ENCODE measurements at places on chromosomes 16 and 17.

GRCh38 chr17:4409659-4410058, 24.1 kb upstream of the SPNS3 start:
- no peak for DNase-seq

GRCh38 chr17:76014100-76014924, 12.8 kb downstream of the EVPL start:
- no peak for DNase-seq

- DNase-seq = no peak
These were observed 6.7 kb upstream of the NUDT16L1 start for GRCh38 chr16:4686497-4687210.

DNA sequence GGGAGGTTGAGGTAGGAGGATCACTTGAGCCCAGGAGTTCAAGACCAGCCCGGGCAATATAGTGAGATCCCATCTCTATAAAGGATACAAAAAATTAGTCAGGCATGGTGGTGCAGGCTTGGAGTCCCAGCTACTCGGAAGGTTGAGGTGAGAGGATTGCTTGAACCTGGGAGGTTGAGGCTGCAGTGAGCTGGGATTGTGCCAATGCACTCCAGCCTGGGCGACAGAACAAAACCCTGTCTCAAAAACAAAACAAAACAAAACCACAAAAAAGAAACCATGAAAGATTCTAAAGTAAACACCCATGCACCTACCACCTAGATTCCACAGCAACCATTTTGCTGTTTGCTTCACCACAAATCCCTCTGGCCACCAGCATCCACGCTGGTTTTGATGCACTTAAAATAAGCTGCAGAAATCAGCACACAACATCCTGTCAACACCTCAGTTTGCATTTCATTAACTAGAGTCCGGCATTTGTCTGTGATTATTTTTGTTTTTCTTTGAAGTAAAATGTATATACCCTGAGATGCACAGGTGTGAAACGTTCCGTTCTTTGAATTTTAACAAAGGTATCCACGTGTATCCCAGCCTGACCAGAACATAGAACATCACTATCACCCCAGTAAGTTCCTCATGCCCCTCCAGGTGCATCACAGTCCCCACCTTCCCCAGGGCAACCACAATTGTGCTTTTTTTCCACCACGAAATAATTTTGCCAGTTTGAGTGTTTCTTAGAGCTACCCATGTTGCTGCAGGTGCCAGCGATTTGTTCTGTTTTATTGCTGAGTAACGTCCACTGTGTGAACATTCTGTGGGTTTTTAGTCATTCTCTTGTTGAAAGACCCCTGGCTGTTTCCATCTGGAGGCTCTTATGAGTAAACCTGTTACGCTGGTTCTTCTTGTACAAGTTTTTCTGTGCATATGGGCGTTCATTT, 191.5 kb downstream of the SEC14L1 start:
- DNase-seq = no peak

DNA sequence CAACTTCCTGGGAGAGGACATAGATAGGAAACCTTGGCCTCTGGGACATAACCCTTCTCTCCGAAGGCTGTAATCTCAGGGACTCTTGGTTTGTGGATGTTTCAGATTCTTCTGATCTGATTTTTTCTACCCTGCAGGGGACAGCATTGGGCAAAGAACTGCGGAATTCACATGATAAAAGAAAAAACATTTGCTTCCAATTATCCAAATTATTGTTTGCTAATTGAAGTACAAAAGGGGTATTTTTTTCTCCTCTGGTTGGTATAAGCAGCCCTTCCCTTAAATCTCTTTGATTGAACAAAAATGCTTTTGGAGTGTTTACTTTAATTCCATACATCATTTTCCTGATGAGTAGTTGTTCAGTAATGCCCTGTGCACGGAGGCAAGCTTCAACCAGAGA, 251.7 kb upstream of the IRX3 start:
- DNase-seq = no peak

DNA sequence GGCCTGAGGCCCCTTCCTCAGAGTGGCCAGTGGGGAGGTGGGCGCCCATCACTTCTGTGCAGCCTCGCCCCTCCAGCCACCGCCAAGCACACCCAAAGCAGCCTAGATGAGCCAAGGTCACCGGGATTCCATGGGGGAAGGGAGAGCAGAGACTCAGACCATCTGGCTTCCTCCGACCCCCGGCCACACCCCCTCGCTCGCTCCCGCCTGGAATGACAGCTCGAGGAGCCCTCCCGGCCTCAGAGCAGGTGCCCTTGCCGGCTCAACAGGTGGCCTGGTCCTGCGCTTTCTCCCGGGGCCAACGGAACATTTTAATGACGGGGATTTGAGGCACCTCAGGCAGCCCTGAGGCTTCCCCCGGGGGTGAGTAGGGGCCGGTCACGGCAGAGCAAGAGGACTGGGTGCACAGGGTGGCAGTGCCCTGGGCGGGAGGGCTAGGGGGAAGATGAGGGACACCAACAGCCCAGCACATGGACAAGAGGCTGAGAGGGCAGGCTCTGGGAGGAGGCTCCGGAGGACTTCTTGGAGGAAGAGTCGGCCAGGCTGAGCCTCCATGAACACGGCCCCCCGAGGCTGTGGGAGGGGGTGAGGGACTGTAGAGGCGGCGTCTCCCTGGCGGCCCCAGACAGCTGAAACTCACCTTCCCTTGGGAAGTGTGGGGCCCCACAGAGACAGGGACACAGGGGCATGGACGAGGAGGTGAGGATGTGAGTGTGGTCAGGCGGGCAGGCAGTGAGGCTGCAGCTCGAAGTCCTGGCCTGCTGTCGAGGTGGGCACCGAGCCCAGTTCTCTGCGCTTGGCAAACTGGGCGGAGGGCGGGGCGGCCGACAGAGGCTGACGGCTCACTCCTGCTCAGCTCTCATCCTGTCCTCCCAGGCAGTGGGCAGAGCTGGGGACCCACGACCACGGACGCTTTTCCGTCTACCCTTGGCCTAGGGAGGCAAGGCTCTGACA, 12.5 kb upstream of the C1QTNF8 start:
- peak; percentile 42 for DNase-seq

GRCh38 chr16:2204416-2205103, 694 bp upstream of the MLST8 start:
- DNase-seq = no peak

- DNase-seq = no peak
These were observed 5.8 kb downstream of the TRIM25 start for GRCh38 chr17:56908001-56908542.

DNA sequence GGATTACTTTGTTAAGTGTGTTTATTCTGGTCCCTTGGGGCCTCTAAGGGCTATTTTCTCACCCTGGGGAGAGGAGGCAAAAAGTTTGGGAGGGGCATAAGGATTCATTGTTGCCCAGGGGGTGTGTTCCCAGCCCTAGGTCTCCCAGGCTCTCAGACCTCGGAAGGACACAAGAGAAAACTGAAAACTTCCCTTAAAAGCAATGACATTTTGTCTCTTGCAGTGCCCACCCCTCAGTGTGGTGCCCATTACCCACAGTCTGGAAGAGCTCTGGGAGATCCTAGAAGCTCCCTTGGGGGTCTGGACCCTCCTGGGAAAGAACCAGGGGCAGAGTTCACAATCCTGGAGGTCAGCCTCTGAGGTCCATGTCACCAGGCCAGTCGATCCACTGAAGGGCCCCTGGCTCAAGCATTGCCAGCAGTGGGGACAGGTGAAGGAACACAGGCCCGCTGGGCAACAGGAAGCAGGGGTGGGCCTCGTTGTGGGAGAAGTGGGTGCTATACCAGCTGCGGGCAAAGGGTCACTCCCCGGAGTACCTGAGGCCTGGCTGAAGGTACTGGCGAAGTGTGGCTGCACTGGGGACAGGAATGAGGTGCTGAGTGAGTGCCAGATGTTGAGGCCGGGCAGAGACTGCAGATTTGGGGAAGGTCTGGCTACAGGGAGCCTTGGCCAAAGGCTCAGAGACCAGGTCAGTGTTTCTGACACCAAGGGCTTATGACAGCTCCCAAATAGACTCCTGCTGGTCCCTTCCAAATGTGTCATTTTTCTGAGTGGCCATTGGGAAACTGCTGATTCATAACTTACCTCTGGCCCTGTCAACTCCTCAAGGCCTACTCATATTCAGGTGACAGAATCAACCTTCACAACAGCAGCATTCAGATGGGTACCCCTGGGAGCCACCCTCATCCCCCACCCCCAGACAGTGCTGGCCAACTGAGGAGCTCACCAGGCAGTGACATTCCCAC, 4.6 kb upstream of the ZNF747 start:
- DNase-seq = no peak

DNA sequence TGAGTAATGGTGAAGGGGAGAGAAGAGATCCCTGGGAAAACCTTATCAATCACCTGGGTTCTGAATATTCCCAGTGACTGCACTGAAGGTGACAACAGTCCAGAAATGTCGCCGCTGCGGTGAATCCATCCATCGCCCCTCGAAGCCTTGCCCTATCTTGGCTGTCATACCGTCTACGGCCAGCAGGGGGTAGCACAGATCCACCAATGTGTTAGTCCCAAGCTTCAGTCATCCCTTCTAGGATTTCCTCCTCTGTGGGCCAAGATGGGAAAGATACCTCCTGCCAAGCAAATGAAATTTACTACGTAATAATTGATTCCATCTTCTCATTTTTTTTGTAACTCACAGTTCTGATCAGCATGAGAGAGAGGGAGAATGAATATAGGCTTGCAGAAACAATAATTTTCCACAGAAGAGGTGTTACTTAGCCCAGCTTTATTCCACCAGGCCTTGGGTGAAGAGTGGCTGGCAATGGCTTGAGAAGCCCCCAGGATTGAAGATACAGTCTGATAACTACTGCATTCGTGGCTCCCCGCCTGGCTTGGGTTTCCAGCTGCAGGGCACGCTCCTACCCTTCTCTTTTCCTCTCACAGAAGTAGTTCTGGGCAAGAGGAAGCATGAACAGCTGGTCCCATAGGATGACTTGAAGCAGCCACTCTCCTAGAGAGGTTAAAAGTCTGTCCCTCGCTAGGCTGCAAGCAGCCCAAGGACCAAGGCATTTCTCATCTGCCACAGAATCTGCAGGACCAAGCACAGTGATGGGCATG, 2.6 kb upstream of the FMNL1 start:
- DNase-seq = no peak

GRCh38 chr16:23269248-23269953, 32.7 kb upstream of the SCNN1B start:
- DNase-seq = no peak

DNA sequence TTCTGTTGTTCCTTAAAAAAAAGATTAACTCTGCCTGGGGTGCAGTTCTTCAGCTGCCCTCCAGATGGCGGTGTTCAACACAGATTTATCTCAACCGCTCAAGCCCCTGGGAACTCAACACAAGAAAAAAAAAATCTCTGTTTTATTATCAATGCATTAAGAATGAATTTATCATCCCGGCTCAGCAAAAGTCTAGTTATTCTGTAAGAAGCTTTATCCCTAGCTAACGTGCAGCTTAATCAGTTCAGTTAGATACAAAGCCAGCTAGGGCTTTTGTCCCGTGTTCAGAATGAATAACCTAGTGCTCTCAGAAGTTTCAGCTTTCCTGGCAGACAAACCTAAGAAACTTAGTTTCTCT, 475.9 kb upstream of the CCL2 start:
- peak; percentile 6 for DNase-seq

GRCh38 chr16:57991551-57992059, 8.9 kb downstream of the ZNF319 start:
- no peak for DNase-seq

- DNase-seq = no peak
These were observed 16.7 kb downstream of the SLC26A11 start for GRCh38 chr17:80236911-80237310.

GRCh38 chr17:2338315-2338657, 985 bp downstream of the SGSM2 start:
- no peak for DNase-seq

- no peak for DNase-seq
These were observed 12.5 kb downstream of the SLC43A2 start for GRCh38 chr17:1616101-1616500.

- no peak for DNase-seq
These were observed 45.7 kb downstream of the SOCS1 start for GRCh38 chr16:11210260-11210659.

GRCh38 chr16:68921637-68922036, 78.3 kb downstream of the TANGO6 start:
- DNase-seq = no peak

- no peak for DNase-seq
These were observed 349.6 kb downstream of the HAPSTR1 start for GRCh38 chr16:9441012-9441411.

DNA sequence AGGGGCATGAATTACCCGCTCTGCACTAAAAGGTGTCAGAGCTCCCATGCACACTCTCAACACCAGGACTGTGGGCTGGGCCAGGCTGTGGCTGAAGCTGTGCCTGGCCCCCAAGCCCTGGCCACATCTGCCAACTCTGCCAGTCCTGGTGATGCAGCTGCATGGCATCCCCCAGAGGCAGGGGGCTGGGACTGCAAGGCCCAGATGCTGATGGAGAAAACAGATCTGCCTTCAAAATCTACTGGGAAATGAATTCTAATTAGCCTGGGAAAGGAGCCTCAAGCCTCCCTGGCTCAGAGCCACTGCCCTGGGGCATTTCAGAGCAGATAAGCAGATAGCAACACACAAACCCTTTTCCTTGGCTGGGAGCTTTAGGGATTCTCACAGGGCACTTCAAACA, 3.4 kb downstream of the CHST6 start:
- peak; percentile 93 for DNase-seq

GRCh38 chr16:57137566-57138273, 45.3 kb downstream of the CPNE2 start:
- DNase-seq = no peak

DNA sequence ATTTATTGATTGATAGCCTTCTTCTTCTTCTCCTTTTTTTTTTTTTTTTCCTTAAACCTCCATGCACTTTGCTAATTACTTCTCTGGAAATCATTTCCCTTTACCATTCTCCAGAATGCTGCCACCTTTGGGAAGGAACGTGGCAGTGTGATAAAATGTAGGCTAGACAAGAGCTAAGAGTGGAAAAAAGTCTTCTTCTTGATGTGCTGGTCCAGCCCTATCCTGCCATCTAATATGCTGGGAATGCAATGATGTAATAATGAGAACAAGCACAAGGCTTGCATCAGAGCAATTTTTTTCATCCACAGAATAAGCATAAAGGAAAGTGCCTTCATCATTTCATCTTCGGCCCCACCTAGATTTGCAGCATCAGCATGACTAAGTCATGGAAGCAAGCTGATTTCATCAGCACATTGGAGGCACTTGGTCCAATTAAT, 128.7 kb upstream of the ZFHX3 start:
- no peak for DNase-seq

DNA sequence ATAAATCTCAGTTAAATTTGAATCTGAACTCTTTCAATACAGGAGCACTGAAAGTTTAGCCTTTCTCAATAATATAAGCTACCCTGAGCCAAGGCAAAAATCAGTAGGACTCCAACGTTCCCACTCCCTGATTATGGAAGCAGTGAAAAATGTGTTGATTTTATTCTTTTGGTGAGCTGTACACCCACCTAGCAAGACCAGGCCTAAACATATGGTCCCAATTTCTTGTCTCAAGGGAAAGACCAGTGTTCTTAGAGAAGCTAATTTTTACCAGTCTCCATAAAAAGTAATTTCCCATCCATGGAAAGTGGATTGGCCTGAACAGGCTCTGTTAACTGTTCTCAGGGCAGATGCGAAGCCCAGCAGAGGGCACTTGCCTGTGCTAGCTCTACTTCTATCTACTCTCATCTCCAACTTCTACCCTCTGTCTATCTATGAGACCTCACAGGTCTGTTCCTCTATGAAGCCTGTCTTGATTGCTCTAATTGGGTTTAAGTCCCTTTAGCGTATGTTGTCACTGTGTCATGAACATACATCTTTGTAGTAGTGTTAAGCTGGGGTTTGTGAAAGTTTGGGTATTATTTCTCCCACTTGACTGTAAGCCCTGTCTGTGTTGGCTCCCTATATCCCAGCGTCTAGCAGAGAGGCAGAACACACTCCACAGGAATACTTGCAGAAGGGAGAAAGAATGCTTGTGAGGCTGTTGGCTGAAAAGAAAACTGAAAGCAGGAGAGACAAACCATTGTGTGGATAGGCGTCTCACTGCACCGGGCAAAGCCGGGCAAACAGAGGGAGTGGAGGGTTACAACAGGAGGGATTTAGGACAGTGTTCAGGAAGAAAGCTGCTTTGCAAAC, 167.1 kb upstream of the MAF start:
- DNase-seq = no peak

Data from DMS 273 treated with DMSO at 0.1 percent for 48 hours (cell line).